EH (cell line): ENCODE measurements at places on chromosomes 4 and X.

DNA sequence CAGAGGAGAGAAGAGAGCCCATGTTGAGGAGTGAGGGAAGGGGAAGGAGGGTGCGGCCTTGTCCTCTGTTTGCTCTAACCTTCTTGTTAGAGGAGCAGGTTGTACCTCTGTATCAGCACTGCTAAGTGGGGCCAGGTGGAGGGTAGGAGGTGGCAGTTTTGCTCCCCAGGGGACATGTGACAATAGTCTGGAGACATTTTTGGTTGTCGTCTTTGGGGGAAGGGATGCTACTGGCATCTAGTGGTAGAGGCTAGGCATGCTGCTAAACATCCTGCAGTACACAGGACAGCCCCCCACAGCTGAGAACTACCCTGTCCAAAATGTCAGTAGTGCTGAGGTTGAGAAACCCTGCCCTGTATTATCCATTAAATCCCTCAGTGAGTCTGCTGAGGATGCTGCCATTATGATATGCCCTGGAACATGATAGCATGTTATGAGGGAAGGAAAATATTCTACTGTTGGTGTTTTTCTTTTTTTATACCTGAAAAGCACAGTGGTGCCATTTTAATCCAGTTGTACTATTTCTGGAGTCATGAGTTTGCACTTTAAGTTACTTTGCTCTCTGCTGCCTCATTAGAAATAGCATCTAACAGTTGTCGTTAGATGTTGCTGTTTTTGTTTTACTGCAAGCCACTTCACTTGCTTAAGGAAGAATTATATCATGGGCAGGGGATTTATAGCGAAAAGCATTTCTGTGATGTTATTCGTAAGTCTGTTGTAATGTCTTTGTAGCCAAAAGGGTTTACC, 90.6 kb downstream of the LRP2BP start:
- DNase-seq = peak; percentile 35

DNA sequence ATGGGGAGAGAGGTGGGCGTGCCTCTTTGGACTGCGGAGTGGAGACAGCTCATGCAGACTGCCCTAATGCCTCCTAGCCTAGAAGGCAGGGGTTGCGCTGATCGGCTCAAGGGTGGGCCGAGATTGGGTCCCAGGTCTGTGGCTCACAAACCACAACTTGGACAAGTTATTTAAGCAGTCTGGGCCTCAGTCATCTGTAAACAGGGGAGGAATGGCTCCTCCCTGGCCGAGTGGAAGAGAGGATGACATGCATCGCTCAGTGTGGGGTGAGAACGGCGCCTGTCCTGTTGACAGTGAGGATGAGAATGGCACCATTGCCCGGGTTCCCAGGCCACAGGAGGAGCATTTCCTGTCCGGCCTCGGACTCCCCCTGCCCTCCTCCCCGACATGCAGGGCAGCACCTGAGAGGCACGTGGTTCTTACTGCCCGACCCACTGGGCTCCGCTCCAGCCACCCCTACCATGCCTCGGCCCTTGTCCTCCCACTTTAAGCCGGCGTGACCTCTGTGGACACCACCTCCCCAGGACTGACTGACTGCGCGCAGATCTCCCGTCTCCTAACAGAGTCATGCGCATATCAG, 40.3 kb upstream of the GRPEL1 start:
- DNase-seq = no peak

- no peak for DNase-seq
These were observed 100.8 kb downstream of the SYTL5 start for GRCh38 chrX:38106991-38107655.

- no peak for DNase-seq
These were observed 107.6 kb upstream of the C1QTNF7 start for GRCh38 chr4:15320121-15320678.

- no peak for DNase-seq
These were observed 108.6 kb downstream of the DHX15 start for GRCh38 chr4:24475756-24476155.

GRCh38 chr4:5839751-5840674, 52.9 kb downstream of the CRMP1 start:
- DNase-seq = no peak

DNA sequence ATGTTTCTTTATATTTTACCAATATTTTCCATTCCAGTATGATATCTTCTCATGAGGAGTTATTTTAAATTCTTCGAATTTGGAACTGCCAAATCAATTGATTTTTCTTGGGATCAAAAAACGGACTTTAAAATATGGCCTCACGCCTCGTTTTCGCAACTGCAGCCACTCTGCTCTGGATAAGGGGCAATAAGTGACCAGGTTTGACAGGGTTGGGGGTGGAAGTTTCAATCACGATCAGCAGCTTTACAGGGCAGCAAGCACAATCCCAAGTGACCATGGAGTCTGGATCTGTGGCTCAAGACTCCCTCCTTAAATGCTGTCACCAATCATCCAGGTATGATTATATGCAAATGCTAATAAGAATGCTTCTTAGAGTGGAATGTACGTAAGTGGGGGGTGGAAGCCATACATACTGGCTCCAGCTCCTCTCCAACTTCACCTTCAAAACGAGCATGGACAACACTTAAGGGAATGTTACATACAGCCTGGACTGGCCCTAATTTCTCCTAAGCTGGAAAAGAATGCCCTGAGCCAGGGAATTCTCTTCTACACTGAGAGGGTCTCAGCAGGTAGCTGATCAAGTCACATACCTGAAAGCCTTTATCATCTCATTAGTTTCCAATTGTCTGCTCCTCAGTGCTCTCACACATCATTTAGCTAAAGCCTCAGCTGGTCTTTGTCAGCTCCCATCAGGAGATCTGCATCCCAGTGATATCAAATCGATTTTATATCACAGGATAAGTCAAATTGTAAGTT, 176.9 kb upstream of the DCAF8L1 start:
- DNase-seq = no peak

- peak; percentile 96 for DNase-seq
These were observed 29.0 kb downstream of the COQ2 start for GRCh38 chr4:83255584-83255983.
